ENCODE measurements at places on chromosomes 1 and 21.

DNA sequence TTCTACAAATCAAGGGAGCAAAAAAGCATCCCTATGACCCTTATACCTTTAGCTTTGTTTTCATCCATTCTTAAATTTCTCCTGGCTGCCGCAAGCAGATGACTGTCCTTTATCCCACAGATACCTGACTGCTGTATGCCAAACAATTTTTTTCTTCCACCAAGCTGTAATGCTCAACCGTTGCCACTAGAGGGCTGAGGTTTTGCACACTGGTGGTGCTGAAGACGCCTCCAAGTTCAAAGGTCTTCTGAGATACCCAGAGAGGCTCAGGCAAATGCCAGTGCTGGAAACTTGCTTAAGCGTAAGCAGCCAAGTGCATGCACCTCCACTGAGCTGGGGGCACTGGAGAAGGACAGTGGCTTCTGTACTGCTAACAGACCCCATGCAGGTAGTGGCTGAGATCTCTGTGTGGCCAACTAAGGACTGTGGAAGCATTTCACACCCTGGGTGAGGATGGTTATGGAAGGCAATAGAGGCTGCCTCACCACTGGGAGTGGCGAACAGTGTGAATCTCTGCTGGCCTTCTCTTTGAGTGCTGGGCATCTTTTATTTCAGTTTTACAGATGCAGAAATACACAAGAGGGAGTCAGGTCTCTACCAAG, 28.5 kb downstream of the CNIH3 start:
- peak; percentile 36 for DNase-seq

DNA sequence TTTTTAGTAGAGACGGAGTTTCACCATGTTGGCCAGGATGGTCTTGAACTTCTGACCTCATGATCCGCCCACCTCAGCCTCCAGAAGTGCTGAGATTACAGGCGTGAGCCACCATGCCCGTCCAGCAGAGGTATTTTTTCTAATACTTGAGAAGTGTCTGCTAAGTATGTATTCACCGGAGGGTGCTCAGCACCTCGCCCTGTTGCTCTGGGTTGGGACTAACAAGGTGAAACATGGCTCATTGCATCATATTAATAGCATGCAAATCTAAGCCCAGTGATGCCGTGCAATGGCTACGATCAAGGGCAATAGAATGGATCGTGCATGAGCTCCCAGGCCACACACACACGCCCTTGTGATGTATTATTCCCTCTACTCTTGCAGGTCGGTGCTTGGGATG, 68.7 kb downstream of the PDE9A start:
- no peak for DNase-seq

GRCh38 chr1:80919426-80919825, 881.3 kb upstream of the ADGRL2 start:
- no peak for DNase-seq

DNA sequence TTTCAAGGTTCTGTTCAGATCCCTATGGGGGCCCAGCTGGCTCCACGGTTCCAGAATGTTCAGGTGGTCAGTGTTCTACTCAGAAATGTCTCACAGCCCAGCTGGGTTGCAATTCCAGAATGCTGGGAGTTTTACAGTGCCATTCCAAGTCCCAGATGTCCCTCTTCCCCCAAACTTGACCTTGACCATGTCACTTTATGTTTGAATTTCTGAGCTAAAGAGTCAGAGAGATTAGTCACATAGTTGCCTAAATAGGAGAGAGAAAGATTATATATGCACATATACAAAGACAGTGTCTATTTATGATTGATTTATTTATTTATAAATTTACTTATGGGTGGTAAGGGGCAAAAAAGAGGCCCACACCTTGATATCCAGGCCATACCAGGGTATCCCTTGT, 2.5 kb downstream of the GPR3 start:
- DNase-seq, result no peak

- no peak for DNase-seq
Observed at GRCh38 chr1:18058981-18059605, 48.5 kb upstream of the IGSF21 start.

DNA sequence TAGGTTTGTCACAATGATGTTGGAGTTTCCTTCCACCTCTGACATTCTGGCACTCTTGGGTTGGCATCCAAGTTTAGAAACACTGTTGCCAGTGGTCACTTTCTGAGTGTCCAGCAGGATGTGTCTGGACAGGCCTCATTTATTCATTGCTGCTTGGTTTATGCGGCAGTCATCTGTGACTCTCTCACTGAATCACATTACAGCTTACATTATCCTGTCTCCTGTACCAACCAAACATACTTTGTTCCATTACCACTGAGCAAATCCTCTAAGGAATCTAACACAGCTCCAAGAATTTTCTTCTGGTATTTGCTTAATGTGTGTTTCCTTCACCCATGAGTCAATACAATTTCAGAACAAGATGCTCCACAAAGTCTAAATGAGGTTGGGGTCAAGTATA, 19.9 kb downstream of the SGIP1 start:
- no peak for DNase-seq

DNA sequence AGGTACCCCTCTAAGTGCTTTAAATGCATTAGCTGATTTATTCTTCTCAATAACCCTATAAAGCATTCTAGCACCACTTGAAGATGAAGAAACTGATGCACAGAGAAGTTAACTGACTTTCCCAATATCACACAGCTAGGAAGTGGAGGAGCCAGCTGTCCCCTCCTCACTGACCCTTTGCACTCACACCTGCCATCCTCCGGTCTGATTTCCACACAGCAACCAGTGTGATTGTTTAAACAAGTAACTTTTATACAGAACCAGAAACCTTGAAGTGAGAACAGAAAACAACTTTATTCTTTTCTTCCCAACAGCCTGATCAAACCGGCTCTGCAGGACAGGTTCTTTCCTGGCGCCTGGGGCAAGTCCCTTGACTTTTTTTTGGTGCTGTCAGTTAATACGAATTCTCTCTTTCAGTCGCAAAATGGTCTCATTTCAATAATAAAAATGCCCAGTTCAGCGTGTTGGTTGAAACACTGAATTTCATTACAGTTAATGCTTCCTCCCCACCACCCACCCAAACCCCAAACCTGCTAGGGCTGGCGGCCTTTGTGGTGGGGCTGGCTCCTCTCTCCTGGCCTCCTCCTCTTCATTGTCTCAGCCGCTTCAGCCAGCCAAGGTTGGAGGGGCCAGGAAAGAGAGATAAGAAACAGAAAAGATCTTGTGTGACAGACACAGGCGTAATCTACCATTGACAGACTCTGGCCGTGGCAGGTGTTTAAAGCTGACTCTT, 26.4 kb upstream of the EEIG2 start:
- no peak for DNase-seq
